ENCODE measurements at places on chromosomes 5 and 9.

DNA sequence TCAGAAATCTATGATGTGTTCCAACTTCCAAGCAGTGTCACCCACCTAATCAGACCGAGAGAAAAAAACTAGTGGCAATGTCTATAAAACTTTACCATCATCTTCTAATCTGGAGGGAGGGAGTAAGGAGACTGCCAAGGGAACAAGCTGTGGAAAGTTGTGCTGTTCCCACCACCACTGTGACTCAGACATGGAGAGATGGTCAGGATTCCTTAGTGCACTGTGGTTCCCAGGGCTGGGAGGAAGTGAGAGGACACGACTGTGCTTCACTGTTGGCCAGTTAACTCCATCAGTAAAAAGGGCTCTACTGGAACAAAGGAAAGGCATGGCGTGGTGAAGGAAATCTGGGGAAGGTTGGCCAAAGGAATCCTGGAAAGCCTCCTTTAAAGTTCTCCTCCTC, 18.8 kb downstream of the TICAM2 start:
- DNase-seq: no peak

GRCh38 chr5:118354797-118355196, 633.5 kb downstream of the DTWD2 start:
- no peak for DNase-seq

GRCh38 chr9:3331801-3332200, 194.0 kb downstream of the RFX3 start:
- DNase-seq: no peak

- DNase-seq: no peak
Measured at GRCh38 chr9:35618325-35618727, at the start of gene CD72. CD72 (minus strand) TSS chr9:35618413; CDS start chr9:35618303, 110 bp downstream.

DNA sequence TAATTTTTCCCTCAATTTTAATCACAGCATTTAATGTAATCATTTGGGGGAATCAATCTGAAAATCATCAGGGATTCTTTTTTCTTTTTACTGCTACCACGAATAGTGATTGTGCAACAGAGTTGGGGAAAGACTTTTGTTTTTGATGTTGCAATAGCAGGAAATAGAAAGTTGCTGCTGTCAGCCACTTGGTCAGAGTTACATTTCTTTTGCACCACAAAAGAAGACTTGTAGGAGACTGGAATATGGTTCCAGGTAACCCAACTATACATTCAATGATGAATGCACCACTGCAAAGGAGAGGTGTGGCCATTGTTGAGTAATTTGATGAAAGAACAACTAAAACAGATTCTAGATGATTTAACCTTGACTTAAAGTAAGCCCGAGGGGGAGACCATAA, 46.3 kb upstream of the PALM2AKAP2 start:
- no peak for DNase-seq

DNA sequence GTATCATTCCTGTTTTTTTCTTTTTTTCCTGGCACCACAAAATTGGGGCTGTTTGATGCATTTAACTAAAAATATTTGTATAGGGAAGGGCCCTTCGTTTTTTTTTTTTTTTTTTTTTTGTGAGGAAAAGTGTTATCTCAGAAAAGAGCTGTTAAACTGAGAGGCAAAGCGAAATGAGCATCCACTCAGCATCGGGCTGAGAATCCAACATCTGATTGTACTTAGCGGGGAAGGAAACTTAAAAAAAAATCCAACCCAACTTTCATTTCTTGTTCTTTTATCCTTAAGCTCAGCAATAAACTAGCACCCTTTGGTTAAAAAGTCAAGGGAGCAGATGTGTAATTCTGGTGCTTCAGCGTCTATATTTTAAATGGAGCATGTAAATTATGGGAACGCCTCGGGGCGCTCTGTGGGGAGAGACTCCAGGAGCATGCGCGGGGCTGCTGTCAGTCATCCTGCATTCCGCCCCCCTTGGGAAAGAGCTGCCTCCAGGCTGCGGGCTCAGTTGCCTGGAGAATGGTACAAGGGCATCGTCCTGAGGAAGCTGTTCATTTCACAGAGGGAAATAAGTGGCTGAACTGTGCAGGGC, 33.3 kb downstream of the DMRT2 start:
- no peak for DNase-seq

- DNase-seq: no peak
Measured at GRCh38 chr5:172453206-172453985, 929 bp downstream of the SH3PXD2B start.

- DNase-seq: no peak
Measured at GRCh38 chr5:178866946-178867345, 7.2 kb downstream of the ZNF354B start.

- DNase-seq: no peak
Measured at GRCh38 chr5:75992753-75993152, 90.4 kb upstream of the SV2C start.

GRCh38 chr9:84998639-84999038, 329.1 kb downstream of the NTRK2 start:
- no peak for DNase-seq

DNA sequence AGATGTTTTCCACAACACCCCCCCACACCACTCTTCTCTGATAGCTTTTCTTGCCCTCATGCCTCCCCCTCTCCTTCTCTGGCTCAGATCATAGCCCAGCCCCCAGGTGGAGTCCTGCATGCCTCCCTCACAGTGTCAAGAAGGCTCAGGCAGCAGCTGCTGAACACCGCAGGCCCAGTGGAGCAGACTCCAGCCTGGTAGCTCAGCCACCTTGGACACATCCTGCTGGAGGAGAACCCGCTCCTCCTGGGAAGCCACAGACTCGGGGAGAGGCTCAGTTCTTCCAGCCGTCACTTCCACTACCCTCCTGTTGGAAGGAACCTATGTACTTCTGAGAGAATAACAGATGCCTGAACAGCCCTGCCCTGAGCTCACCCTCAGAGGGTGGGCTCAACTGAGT, 143.4 kb downstream of the SPOCK1 start:
- no peak for DNase-seq

DNA sequence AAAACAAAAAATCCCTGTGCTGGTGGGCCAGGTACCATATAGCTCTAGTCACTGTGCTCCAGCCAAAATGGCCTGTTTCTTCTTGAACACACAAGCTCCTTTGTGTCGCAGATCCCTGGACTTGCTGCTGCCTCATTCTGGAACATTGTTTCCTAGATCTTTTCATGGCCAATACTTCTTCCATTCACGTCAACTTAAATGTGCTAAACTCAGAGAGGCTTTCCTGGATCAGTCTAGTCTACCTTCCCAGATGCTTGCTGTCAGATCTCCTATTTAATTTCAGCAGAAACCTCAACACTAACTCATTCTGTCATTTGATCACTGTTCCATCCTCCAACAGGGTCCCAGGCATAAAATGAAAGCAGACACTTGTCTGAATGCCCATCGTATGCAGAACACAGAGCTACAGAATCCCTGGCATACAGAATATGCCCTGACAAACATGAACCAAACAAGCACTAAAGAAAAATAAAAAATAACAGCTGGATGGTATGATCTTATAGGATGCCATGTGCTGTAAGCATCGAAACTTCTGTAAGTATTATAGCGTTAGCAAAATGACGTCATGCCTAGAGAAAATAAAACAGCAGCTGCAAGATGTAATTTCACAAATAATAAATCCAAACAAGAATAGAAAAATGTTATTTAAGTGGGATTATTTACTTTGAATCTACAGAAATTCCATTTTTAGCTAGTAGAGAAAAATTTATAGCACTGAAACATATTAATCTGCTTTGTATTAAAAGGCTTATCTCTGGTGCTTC, 403.7 kb upstream of the DAP start:
- DNase-seq: no peak

GRCh38 chr5:76468635-76469425, 65.7 kb downstream of the IQGAP2 start:
- no peak for DNase-seq

- no peak for DNase-seq
Measured at GRCh38 chr5:178422400-178422775, 167.8 kb downstream of the COL23A1 start.

DNA sequence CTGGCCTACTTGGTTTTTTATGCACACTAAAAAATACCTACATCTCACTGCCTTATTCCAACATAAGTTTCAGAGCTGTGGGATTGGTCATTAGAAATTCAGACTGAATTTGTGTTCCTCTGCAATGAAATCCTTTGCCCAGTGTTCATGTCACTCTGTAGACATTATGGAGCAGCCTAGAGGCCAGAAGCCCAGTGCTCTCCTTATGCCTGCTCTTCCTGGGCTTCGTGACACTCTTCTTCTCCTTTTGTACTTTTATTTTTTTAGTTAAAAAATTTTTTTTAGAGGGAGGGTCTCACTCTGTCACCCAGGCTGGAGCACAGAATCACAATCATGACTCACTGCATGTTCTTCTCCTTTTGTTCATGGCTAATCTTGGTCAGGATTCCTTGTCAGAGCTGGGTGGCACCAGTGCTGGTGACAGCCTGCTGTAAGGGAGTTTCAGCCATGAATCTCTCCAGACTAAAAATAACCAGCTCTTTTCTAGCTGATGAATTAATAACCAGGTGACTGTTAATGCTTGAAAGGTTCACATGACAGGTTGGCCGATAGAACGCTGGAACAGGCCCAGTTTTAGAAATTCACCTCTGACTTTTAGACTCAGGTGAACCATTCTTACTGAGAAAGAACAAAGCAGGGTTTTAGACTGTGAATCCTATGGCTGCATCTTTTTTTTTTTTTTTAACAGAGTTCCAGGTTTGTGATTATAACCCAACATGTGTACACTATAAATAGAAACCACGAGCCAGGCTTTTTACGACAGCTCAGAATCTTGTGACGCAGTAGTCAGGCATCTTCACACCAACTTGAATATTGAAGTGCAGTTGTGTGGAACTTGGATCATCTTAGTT, 34.1 kb upstream of the C5orf47 start:
- DNase-seq: no peak

- DNase-seq: no peak
Measured at GRCh38 chr9:116308076-116308475, 154.5 kb downstream of the PAPPA start.

GRCh38 chr9:77954013-77954665, 77.5 kb downstream of the GNAQ start:
- no peak for DNase-seq

- DNase-seq: no peak
Measured at GRCh38 chr9:91547081-91547480, 123.4 kb upstream of the NFIL3 start.

GRCh38 chr9:73780916-73781315, 629.3 kb downstream of the ANXA1 start:
- DNase-seq: no peak

- peak; percentile 76 for DNase-seq
Measured at GRCh38 chr9:6703898-6704639, 53.7 kb upstream of the KDM4C start.

GRCh38 chr5:146005723-146006122, 69.3 kb downstream of the SH3RF2 start:
- no peak for DNase-seq

DNA sequence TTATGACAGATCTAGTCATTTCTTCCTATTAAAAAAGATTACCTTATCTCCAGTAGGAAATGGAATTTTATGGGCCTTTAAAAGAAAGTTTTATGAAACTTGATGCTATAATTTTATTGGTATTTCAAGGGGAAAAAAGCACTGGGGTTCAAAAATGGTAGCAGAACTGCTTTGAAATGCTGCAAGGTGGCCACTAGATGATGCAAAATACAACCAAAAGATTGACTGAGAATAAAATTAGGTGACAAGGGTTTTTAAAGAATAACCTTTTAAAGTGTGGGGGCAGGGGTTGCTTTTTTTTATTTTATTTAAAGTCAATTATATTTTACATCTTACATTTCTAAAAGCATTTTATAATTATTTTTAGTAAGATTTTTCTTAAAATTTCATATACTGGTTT, 61.7 kb downstream of the KLF9 start:
- no peak for DNase-seq

- DNase-seq: no peak
Measured at GRCh38 chr5:73692981-73693380, 67.0 kb downstream of the ARHGEF28 start.

DNA sequence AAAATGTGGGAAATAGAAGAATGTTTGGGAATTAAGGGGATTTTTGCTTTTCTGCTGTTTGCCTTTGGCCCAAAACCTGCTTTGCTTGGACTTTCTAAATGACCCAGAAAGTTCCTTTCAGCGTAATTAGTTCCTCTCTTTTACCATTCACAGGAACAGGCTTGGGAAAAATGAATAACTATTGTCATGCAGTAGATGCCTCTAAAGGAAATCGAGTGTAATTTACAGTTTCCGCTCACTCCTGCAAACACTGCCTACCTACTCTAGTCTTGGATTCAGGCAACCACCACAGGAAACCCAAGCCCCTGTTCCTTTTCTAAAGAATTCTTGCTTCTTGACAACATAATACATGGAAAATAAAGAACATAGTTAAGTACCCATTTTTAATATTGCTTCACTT, 25.0 kb downstream of the TTC23L start:
- no peak for DNase-seq

GRCh38 chr5:89343666-89344065, 460.7 kb upstream of the MEF2C start:
- no peak for DNase-seq

GRCh38 chr5:116573279-116573701, 1.3 kb downstream of the SEMA6A start:
- no peak for DNase-seq

- DNase-seq: no peak
Measured at GRCh38 chr5:77354454-77354853, 137.7 kb downstream of the WDR41 start.

DNA sequence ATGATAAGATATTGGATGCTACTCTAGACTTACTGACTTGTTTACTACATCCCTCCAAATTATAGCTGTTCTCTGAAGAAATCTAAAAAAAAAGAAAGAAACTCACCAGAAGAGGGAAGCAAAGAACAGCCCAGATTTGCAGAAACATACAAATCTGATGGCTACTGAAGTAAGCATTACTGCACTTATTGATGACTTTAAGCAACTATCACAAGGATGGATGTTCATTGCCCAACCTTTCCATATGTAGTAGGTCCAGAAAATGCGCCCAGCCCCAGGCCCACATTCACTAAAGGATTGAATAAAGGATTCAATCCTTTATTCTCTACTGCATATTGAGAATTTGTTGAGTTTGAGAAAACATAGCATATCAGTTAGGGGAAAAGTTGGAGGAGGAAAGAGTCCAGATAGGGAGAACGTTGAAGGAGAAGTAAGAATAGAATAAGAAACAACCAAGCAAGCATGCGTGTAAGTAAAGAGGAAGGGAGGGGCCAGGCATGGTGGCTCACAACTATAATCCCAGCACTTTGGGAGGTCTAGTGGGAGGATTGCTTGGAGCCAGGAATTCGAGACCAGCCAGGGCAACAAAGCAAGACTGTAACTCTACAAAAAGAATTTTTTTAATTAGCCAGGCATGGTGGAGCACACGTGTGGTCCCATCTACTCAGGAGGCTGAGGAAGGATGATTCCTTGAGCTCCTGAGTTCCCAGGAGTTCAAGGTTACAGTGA, 33.8 kb upstream of the DTWD2 start:
- no peak for DNase-seq

DNA sequence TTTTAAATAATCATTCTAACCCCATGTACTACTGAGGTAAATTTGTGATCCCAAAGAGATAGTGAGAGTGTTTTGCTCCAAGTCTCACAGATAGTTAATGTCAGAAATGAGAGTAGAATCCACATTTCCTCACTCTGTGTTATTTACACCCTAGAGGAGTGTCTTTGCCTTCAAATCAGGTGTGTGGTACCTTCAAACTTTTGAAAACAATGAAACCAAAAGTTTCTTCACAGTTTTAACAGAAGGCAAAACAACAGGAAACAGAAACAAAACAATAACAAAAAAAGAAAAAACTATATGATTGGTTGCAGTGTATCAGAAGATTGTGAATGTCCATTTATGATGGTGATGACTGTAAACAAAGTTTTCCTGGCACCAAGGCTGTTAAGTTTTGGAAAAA, 85.9 kb downstream of the ERBIN start:
- no peak for DNase-seq

Measured in stimulated activated CD8-positive, alpha-beta memory T cell treated with anti-CD3 and anti-CD28 coated beads, Interleukin-4, amount 100 ng/mL, for 4 hours (primary cell).